Brain (organoid and tissue), 16 donors: ENCODE measurements at places on chromosomes 7 and 10. TPM values are rescaled to one million over a fixed set of nuclear protein-coding genes. Genes with fewer than 3 reads are reported as not detected.

SPDYE18 gene
- polyA plus RNA-seq, result not detected

CTBP2 gene
- 37.8 TPM for polyA plus RNA-seq

SLC39A12 gene
- polyA plus RNA-seq, result 12.8 TPM

WDR86 gene
- 4.1 TPM for polyA plus RNA-seq

DGKI gene
- polyA plus RNA-seq, result 2.5 TPM

ZEB1 gene
- 9.6 TPM for polyA plus RNA-seq

LRRN3 gene
- 7.2 TPM for polyA plus RNA-seq

GPR37 gene
- 63.7 TPM for polyA plus RNA-seq

TRPV6 gene
- not detected for polyA plus RNA-seq
